Stimulated activated CD8-positive, alpha-beta memory T cell treated with anti-CD3 and anti-CD28 coated beads, Interleukin-2, amount 100 ng/mL, for 48 hours (primary cell): ENCODE measurements at places on chromosomes 6 and 20.
A peak's percentile ranks its signal among the peaks of the same experiment; 100 is the strongest.

GRCh38 chr6:128474481-128474880 is 45.9 kb downstream of the PTPRK start:
- DNase-seq = no peak

GRCh38 chr6:148293181-148293995 is 49.2 kb upstream of the SASH1 start:
- no peak for DNase-seq

DNA sequence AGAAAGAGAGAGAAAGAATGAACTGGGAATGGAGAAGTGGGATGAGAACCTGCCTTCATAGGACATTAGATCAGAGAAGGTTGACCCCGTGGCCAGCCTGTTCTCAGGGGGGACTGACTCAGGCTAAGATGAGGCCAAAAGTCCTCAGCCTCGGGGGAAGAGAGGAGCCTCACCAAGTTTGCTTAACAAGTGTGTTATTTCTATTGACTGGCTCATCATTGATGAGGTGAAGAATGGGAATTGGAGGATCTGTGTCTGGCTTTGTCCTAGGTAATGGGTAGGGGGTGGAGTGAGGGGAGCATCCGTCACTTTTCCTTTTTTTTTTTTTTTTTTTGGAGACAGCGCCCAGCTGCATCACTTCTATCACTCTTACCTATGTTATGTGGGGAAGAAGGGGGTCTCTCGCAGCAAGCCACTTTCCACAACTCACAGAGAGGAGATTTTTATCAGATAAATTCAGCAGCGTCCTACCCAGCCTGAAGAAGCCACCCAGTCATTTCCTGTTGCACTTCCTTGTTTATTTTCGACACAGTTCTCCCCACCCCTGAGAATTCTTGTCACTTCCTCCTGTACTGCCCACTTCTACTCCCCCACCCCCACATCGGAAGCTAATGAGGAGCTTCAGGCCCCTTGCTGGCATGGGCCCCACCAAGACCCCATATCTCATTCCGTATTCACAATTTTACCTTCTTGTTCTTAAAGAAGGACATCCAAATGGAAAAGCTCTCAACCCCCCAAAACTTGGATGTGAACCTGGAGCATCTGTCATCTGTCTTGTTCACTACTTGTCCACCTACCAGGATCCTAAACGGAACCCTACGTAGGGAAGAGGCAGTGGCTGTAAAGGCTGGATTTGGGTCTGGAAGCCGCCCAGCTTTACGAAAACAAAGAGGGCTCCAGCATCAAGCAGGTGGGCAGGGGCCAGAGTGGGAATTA is 2.8 kb upstream of the RNASET2 start:
- no peak for DNase-seq

DNA sequence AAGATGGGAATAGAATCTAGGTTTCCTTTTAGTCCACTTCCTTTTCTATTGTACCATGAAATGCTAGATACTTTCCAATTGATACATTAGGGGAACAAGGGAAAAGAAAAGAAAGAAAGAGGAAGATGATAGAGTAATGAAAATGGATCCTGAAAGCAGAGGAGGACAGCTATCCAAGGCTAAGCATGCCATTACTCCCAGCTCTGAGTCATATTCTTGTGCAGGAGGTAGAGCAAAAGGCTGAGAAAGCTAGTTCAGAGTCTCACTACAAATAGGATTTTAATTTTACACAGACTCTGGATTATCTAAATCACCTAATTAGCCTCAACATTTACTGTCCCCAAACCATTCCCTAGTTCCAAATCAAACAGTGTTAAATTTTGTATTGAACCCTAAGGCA is 23.6 kb downstream of the RWDD2A start:
- no peak for DNase-seq

DNA sequence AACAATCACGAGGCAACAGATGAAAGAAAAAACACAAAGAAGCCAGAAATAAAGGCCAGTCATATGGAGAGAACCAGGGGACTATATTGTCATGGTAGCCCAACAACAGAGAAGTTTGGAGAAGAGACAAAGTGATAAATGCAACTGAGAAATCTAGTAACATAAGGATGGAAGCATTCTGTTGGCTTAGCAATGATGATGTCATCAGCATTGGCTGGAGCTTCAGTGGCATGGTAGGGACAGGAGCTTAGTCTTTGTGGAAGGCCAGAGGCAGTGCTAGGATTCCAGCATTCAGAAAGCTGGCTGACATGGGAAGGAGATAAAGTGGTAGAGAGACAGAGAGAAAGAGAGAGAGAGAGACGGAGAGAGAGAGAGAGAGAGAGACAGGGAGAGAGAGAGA is 276.4 kb downstream of the TRDN start:
- no peak for DNase-seq

GRCh38 chr6:11366183-11366933 is 133.9 kb upstream of the NEDD9 start:
- DNase-seq = peak; percentile 22

GRCh38 chr6:112176175-112176574 is 78.2 kb downstream of the LAMA4 start:
- no peak for DNase-seq

GRCh38 chr6:104943781-104944180 is 13.1 kb upstream of the LIN28B start:
- no peak for DNase-seq

GRCh38 chr6:118864341-118865099 is 29.4 kb upstream of the ASF1A start:
- no peak for DNase-seq

- no peak for DNase-seq
These were observed 315.6 kb downstream of the TPBG start for GRCh38 chr6:82679232-82679631.

GRCh38 chr6:42281570-42281969 is 63.9 kb upstream of the MRPS10 start:
- no peak for DNase-seq

- no peak for DNase-seq
These were observed 11.8 kb downstream of the JPH2 start for GRCh38 chr20:44174996-44175765.

GRCh38 chr20:49394264-49394663 is 88.2 kb downstream of the KCNB1 start:
- DNase-seq = no peak

- DNase-seq = no peak
These were observed 6.7 kb downstream of the AFDN start for GRCh38 chr6:167833396-167833763.

GRCh38 chr6:121848523-121849255 is 413.2 kb downstream of the GJA1 start:
- no peak for DNase-seq

GRCh38 chr20:60046011-60046413 is 87.8 kb downstream of the CDH26 start:
- DNase-seq = no peak

GRCh38 chr6:143973097-143973966 is 34.7 kb downstream of the PLAGL1 start:
- no peak for DNase-seq

DNA sequence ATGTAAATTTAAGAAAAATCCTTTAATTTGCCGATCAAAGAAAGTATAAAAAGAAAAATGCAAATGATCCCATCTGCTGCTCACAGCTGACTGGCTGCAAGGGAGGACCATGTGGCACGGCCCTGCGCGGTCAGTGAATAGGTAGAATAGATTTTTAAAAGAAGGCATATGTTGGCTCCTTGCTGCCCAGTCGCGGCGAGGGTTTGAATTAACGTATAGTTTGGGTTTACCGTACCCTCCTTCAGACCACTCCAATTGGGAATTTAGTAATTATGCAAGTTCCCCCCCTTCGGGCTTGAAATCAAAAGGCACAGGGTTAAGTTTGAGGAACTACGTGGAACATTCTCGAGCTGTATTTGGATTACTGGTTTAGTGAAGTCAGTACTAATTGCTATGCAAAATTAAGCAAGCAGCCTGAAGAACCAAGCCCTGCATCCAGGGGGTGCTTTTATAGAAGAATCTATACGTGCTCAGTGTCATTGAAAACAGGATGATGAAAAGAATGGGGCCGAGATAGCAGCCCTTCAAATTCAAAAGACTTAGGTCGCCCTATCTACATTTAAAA is 1.1 kb upstream of the BEND3 start:
- peak; percentile 2 for DNase-seq

- peak; percentile 31 for DNase-seq
These were observed 463 bp upstream of the HLA-DMB start for GRCh38 chr6:32941214-32941768.

DNA sequence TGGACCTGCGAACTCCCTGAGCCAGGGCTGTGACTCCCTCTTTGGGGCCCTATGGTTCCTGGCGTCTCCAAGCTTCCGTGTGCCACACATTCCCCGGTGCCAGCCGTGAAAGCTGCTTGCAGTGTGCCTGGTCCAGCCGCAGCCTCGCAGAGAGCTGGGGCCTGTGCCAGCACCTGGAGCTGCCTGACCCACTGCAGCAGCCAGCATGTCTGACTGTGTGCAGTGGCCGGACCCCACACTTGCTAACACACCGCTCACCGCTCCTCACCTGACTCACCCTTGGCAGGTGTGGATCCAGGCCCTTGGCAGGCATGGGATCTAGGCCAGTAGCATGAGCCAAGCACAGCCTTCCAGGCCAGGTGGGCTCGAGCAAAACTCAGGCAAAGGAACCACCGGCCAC is 227.5 kb downstream of the OTOR start:
- no peak for DNase-seq

DNA sequence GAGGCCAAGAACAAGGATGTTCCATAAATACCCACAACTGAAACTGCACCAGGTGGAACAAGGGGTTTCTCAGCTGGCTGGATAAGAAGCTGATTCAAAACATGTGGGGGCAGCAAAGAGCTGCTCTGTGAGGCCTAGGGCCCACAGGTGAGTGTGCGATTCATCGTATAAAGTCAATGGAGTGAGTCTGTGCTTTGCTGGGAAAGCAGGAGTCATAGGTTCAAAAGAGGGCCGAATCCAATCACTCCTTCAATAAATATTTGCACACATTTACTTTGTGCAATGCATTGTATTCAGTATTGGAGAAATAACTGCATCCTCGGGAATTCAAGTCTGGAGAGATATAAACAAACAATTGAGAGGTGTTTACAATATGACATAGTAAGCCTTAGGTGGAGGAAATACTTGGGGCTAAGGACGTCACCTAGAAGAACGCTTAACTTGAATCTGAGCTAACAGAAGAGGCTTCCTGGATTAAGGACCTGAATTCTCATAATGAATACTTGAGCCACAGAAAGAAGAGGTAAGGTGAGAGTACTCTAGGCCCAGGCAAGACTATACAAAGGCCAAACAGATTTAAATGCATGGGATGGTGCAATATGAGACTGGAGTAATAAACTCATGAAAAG is 83.7 kb upstream of the TMEM30A start:
- no peak for DNase-seq

GRCh38 chr6:87946669-87947068 is 101.0 kb upstream of the SPACA1 start:
- no peak for DNase-seq

GRCh38 chr6:87182321-87182720 is 27.0 kb downstream of the ZNF292 start:
- DNase-seq = no peak

DNA sequence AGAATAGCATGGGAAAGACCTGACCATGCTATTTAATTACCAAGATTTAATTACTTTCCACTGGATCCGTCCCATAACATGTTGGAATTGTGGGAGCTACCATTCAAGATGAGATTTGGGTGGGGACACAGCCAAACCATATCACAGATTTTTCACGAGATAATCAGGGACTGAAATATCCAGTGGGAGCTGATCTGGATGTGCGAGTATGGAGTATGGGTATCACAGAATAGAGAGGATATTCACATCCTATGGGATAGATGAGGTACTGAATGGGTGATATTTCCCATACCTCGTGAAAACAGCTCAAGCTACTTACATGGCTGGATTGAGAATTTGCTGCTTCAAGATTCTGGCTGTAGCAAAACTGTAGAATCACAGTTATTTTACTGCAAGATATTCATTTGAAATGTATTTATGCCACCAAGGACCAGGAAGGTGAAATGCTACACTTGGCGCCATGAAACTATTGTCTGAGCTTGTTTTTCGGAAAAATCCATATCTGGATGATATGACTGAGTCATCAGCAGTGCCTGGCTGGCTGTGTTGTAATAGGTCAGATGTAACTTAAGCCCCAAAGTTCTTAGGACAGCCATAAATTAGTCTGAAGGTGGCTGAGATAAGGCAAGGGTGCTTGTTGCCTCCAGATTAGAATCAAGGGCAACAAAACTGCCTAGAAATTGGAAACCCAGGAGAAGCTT is 29.8 kb downstream of the KCNS1 start:
- DNase-seq = no peak

DNA sequence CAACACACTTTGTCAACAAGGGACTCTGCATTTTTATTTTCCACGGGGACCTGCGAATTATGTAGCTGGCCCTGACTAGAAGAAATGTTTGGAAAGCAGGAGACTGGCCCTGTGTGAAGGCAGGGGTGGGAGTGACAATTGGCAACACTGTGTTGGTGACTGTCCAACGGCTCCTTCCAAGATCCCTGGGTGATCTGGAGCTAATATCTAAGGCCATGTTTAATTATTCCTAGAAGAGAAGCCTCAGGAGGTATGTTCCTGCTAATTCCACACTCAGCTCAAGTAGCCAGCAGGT is 13.7 kb downstream of the SLC22A23 start:
- no peak for DNase-seq

- DNase-seq = no peak
These were observed 46.3 kb downstream of the GCNT2 start for GRCh38 chr6:10567256-10568026.

DNA sequence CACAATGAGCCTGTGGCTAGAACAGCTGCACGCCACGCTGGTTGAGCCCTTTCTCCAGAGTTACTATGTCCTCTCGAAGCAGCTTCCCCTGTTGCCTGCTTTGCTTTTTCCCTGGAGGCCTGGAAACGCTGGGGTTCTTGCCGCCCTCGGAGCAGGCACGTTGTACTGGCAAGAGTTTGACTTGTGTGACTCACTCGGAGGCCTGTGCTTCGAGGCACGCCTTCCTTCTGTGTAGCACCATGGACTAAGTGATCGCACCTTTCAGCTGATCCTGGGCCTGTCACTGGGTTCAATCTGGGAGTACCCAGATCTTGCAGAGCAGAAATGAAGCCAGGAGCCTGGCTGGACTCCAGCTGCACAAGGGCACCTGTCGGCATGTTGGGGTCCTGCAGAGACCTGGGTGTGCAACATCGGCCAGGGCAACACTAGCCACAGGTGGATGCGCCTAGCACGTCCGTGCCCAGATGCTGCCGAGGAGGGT is 5.2 kb downstream of the INSM1 start:
- no peak for DNase-seq

GRCh38 chr20:49712646-49712995 is 1.1 kb downstream of the B4GALT5 start:
- DNase-seq = no peak

DNA sequence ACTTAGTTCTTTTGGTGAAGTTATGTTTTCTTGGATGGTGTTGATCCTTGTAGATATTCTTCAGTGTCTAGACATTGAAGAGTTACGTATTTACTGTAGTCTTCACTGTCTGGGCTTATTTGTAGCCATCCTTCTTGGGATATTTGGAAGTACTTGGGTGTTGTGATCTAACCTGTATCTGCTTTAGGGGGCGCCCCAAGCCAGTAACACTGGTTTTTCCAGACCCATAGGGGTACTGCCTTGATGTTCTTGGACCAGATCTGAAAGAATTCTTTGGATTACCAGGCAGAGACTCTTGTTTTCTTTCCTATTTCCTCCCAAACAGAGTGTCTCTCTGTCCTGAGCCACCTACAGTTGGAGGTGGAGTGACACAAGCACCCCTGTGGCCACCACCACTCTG is 309.1 kb upstream of the IMPG1 start:
- no peak for DNase-seq
